ENCODE measurements at places on chromosomes 4 and X.

DNA sequence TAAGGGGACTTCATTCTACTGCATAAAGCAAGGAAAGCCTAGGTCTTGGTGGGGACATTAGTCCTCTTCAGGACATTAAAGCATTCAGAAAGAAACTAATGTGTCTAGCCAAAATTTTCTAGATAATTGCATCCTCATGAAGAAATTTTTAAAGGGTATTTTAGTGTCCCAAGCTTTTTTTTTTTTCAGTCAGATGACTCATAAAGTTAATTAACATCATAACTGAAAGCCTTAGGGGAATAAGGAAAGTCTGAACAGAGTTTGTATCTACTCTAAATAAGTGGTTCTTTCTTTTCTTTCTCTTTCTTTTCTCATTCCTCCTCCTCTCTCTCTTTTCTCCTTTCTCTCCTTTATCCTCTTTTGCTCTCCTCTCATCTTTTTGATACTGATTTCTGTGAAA, 202.4 kb downstream of the ADAMTS3 start:
- no peak for DNase-seq

DNA sequence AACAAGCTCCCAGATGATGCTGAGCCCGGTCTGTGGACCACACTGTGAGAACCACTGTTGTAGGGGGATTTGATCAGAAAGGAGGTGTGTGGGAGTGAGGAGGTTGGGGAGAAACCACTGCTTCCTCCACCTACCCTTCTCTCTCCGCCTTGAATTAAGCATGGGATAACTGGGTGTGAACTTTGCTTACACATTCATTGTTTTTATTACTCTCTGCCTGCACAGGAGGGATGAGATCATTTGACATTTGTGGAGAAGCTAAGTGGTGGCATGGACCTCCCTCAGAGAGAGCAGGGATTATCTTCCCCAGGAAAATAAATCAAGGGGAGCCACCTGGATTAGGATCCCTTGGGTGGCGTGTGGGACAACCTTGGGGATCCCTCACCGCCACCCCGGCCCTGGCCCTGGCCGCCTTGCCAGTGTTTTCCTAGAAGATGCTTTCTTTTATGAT, 212.1 kb upstream of the ATP6AP2 start:
- no peak for DNase-seq

DNA sequence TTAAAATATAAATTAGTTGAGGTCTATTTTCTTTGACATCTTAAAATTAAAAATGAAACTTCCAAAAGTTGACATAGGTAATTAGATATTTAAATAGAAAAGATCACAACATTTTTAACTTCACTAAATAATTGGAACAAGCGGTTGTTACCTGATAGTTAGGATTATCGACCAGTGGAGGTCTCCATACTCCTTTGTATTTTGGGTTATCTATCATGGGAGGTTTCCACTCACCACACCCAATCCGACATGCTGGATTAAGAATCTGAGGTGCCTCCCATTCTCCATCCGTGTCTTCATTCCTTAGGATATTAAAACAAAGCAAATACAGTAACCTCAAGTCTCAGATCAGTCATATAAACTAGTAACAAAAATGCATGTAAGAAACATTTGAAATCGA, 22.2 kb downstream of the SCOC start:
- DNase-seq, result no peak

GRCh38 chr4:88242144-88242543, 42.2 kb downstream of the PPM1K start:
- no peak for DNase-seq

GRCh38 chr4:153831245-153831644, 42.4 kb upstream of the SFRP2 start:
- no peak for DNase-seq

DNA sequence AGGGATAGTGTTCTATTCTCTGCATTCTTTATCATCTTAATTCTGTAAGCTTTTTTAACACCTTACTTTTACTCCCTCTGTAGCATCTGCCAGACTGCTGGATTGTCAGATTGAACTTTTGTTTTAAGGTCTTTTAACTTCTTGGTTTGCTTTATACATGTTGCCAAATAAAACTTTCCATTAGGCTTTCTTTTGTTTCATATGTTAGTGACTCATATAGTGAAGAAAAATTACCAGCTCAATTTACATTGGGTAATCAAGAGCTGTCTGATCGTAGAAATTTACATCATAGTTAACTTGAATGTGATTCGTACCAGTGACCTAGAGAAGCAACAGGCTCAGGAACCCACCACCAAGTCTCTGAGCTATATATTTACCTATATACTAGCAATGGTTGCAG, 28.5 kb upstream of the KLHL4 start:
- no peak for DNase-seq

DNA sequence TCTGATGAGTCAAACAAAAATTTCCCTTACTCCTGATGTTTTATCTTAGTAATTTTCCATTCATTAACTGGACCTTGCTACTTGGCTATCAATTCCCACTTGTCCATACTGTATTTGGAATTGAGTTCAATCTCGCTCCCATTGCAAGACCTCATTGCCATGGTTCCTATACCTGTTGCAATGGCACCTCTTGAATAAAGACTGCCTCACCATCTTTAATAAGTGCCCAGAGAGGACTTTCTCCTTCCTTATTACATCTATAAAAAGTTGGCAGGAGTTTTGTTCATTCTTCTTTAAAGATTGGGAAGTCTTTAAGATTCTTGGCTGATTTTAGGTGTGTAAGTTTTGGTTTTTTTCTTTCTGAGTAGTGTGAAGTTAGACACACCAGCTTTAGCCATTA, 397.4 kb downstream of the SPOCK3 start:
- no peak for DNase-seq

DNA sequence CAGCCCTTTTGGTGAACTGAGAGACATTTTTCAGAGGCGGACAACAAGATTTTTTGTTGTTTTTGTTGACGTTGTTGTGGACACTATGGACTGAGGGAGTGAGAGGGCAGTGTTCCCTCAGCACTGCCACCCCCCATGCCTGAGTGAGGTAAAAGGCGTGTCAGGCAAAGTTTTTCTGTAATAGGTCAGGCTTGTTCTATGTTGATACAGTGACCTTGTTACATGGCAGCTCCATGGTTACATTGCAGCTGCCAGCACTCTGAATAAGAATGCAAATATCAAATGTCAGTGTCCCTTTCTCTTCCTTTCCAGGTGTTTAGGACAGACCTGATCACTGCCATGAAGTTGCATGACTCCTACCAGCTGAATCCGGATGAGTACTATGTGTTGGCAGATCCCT, 36.6 kb downstream of the JADE1 start:
- DNase-seq, result no peak

- DNase-seq, result no peak
These were observed 580.4 kb downstream of the ANKRD50 start for GRCh38 chr4:124132161-124132560.

- DNase-seq, result no peak
These were observed 69.4 kb downstream of the EFHC2 start for GRCh38 chrX:44274096-44274495.

- DNase-seq, result no peak
These were observed 159.6 kb downstream of the TET2 start for GRCh38 chr4:105306158-105306781.

- DNase-seq, result no peak
These were observed 31.6 kb downstream of the ARL9 start for GRCh38 chr4:56537147-56537546.

- DNase-seq, result no peak
These were observed 181.3 kb downstream of the SOWAHB start for GRCh38 chr4:76716658-76717057.

All from NCI-H1048 (cell line).